ENCODE measurements at places on chromosomes 16 and 17. TPM values are rescaled to one million over a fixed set of nuclear protein-coding genes. Genes with fewer than 3 reads are reported as not detected.
A peak's percentile ranks its signal among the peaks of the same experiment; 100 is the strongest.

GRCh38 chr16:57721356-57722209, 14.0 kb upstream of the KATNB1 start:
- no peak for DNase-seq

DNA sequence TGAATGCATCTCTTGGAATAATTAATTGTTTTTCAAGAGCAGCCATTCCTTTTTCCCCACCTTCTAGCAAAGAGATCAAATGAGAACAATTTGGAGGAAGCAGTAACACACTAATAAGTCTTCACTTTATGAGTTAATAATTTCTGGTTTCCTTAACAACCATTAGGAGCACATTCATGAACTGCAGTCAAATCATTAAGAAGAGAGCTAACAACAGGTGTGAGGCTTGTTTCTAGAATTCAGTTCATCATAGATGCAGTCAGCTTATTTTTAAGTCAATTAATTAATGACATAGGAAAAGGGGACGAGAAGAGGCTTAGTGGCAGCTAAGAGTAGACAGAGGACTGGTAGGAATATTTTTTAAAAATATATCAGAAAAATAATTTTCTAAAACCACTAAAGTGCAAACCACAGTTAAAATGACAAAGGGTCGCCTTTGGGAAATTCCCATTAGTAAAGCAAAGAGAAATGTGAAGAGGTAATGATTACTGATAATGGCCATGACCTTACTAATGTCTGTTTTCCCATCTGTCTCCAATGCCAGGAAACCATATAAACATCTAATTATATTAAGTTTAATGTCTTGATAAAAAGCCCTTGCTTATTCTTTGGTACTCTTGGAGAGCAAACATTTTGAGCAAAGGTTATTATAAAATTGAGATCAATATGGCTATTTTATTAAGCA, 184.2 kb downstream of the KCNJ2 start:
- DNase-seq: no peak

DNA sequence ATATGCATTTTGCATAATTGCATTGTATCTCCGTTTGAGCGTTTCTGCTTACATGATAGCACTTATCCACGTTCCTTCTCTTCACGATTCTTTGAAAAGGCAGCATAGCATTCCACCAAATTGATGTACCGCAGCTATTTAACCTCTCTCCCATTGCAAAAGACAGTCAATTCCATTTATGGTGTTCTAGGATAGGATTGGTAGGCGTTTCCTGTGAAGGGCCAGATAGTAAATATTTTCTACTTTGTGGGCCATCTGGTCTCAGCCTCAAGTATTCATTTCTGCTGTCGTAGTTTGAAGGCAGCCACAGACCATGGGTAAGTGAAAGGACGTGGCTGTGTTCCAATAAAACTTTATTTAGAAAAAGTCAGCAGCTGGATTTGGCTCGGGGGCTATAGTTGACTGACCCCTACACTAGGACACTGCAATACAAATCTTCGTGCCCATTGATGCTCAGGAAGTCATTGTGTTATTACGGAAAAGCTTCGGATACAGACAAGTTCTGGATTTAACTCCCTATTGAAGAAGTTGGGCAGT, 10.1 kb downstream of the SNX29 start:
- no peak for DNase-seq

DNA sequence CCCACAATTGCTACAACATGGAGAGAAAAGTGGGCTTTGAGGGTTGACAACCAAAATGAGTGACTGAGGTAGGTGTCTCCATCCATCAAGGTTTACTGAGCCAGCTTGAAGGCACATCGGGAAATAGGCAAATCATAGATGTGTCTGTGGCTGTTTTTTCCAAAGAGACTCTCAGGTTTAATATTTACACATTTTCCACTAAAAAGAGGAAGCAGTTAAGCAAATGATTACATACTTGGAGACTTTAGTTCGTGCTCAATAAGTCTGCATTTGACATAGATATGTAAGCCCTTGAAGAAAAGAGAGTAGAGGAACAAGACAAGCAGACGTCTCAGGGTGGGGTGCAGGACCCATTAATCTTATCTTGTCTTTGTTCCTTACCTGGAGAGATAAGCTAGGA, 148.9 kb upstream of the COX10 start:
- no peak for DNase-seq

DNA sequence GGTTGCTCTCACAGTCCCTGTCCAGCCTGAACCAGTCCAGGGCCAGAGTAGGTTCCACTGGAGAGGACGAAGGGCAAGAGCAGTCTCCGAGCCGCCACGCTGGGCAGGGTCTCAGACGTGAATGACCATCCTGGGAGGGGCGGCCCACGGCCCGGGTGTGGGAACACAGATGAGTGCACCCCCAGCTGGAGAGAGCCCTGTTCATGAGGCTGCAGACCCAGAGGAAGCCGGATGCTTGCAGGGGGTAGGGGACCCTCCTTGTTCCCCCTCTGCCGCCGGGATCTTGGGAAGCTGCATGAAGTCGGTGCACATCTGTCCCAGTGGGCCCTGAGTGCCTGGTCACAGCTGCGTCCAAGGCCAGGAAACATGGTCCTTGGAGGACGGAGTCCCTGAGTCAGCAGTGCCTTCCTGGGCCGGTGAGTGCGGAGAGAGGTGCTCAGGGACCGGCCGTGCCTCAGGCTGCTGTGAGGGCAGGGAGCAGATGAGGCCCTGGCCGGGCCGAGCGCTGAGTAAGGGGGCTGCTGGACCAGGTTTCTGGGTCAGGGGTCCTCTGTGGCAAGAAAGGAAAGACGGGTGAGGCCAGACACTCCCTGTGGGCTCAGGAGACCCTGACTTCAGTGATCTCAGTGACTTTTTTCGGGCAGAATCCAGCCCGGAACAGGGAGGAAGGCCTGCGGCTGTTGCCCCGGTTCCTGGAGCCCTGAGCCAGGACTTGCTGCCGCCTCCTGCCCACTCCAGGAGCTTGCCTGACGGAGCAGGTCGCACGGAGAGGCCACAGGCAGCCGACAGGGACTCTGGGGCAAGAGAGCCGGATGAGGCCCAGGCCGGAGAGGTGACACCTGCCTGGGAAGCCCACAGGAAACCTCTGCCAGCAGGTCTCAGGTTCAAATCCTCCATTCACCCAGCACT, 45.8 kb downstream of the ACTG1 start:
- no peak for DNase-seq

DNA sequence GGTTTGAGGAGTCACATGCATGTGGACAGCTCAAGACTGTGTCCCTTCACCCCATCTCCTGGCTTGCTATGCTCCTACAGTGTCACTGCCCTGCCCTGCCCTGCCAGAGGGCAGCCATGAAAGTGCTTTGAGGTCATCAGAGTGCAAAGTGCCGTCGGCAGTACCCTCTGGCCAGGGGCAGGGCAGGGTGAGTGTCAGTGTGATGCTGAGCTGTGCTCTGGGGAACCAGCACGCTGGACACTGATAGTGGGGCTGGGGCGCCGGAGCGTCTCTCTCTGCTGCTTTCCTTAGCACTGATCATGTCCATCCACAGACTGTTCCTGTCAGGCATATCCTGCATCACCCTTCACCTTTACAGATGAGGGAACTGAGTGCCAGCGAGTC, 1.6 kb upstream of the SPATA32 start:
- no peak for DNase-seq

DNA sequence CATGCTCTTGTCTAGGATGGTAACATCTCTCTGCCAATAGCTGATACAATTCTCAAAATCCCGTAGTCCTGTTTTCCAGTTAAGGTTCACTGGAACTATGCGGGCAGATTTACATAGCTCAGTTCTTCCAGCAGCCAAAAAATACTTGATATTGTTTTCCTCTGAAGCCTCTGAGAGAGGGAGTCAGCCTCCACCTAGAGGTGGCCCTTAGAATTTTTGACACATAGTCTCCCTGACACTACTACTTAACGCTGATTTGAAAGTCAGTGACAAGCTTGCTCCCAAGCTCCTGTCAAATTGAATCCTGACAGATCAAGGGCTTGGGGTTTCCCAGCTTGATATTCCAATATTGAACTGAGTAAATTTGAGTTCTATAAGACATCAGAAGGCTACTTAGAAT, 1780.1 kb downstream of the TP53TG3F start:
- no peak for DNase-seq

- DNase-seq: no peak
These were observed 9.5 kb upstream of the IGFBP4 start for GRCh38 chr17:40433551-40434415.

- no peak for DNase-seq
These were observed 83.3 kb upstream of the TNRC6C start for GRCh38 chr17:77875051-77875780.

DNA sequence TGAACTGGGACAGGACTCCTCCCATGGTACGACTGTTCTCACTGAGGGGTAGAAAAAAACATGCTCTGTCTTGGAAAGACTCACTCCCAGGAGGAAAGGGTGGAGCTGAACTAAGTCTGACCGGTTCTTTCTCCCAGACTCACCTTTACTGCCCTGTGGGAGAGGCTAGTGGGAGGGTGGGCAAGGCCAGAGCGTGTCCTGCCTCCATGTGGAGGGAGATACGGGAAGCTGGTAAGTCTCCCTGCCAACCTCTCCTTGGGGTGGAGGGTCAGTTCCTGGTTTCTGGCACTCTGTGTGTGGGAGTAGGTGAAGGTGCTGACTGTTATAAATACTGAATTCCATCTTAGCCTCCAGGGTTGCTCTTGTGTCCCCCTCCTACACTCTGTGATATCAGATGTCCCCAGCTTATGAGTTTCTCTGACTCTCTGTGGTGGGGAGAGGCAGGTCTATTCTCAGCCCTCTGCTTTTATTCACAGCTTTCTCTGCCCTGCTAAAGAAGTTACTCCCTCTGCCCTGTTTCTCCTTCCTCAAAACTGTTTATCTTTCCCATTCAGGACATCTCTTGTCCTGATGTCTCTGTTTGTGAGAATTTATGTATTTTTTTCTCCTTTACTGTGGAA, 26.9 kb upstream of the FAM20A start:
- DNase-seq: no peak

GRCh38 chr16:1614456-1615102, 2.4 kb downstream of the CRAMP1 start:
- peak; percentile 59 for DNase-seq

- no peak for DNase-seq
These were observed 23.9 kb downstream of the UNK start for GRCh38 chr17:75808549-75808904.

GRCh38 chr17:46061435-46061834, 62.4 kb downstream of the STH start:
- DNase-seq: no peak

GRCh38 chr16:68997564-68997963, 107.9 kb upstream of the HAS3 start:
- no peak for DNase-seq

GRCh38 chr17:3512505-3513171, 36.8 kb downstream of the ASPA start:
- no peak for DNase-seq

Gene NKD1
- under 0.01 TPM for total RNA-seq

Gene PFAS
- total RNA-seq: 23.9 TPM

Gene PRKCA
- total RNA-seq: 3.6 TPM

Gene PRSS8
- not detected for total RNA-seq

Gene DPEP3
- 0.13 TPM for total RNA-seq

Gene KCNJ16
- not detected for total RNA-seq

Gene GLIS2
- total RNA-seq: 0.39 TPM

Gene CCDC92B
- not detected for total RNA-seq

Gene MYH3
- under 0.01 TPM for total RNA-seq

Gene HOXB8
- 0.76 TPM for total RNA-seq

Gene OR3A3
- not detected for total RNA-seq

Gene KRT28
- not detected for total RNA-seq

All from dermis microvascular lymphatic vessel endothelial cell (primary cell).